ENCODE measurements at places on chromosomes 7 and 10.

DNA sequence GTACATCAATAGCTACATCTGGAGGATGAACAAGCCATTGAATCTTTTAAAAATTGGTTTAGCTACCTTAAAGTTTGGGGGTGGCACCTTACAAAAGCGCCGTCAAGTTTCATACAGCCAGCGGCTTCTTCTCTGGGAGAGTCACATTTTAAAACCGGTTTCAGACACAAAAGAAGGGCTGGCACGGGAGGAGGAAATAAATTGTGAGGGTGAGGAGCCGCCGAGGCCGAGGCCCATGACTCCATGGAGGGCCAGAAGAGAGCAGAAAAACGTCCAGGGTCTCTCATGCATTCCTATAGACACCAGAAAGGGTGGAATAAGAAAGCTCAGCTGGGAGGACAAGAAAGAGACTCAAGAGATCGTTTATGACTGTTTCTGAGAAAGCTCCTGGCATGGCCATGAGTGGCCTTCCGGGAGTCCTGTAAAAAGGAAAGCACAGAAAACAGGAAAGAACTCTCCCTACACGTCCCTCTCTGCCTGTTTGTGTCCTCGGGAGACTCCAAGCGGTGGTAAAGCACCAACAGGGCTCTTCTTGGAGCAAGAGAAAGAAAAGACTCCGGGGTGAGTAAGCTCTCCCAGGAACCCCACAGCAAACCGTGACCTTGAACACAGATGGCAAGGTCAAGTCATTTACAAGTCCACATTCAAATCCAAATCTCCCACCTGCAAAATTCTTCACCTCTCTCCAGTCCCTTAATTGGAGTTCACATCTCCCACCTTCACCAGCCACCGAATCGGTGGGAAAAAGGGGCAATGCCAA, 1.8 kb downstream of the FRAT2 start:
- DNase-seq: no peak

GRCh38 chr7:138247568-138248333, 171.5 kb downstream of the AKR1D1 start:
- no peak for DNase-seq

DNA sequence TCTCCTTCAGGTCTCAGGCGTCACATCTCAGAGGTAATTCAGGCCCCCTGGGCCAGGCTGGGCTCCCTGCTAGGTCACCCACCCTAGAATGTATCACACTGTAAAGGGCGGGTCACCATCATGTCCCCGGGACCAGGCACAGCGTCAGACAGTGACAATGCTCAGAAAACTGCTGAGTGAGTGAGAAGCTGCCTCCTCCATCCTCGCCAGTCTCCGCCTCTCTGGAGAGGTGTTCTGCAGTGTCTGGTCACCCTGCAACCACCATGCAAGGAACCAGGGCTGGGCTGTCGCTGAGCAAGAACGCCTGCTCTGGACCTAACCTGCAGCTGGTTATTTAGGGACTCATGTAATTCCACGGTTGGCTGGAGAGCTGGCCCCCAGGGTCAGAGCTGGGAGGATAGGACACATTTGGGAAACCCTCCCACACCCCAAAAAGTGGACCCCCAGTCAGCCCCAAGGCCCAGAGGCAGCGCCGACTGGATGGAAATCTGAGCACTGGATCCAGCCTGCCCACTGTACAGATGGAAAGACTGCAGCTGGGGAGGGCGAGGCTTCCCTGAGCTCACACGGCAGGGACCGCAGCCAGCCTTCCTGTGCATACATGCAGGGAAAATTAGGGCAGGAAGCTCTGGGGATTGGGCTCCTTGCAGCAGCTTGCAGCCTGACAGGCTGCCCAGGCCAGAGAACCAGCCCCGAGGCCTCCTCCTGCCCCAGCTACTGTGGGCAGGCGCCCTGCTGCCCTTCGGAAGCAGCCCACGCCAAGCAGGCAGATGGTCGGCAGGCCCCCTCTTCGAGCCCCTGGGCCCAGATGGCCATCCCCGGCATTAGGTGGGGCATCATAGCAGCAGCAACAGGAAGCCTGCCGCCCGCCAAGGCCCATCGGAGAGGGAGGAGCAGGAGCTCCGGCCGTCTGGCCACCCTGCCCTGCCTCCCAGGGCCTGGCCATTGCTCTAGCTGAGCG, 105.4 kb upstream of the ZMIZ1 start:
- no peak for DNase-seq

GRCh38 chr7:137980308-137980707, 21.6 kb downstream of the CREB3L2 start:
- DNase-seq: no peak

GRCh38 chr7:98066934-98067507, 39.6 kb upstream of the LMTK2 start:
- no peak for DNase-seq

- no peak for DNase-seq
Measured at GRCh38 chr10:48545462-48546145, 59.3 kb downstream of the ARHGAP22 start.

DNA sequence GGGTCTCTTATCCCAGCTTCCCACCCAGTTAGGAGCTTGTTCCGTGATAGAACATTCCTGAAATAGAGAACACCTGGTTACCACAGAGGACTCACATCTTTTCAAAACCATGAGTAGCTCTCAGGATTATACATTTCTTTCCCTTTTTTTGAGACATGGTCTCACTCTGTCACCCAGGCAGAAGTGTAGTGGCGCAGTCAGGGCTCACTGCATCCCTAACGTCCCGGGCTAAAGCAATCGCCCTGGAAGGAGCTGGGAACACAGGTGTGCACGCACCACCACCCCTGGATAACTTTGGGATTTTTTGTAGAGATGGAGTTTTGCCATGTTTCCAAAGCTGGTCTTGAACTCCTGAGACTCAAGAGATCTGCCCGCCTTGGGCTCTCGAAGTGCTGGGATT, 144.0 kb downstream of the RNF216 start:
- no peak for DNase-seq

GRCh38 chr7:46897381-46897780, 684.5 kb downstream of the TNS3 start:
- no peak for DNase-seq

- no peak for DNase-seq
Measured at GRCh38 chr10:72639441-72639873, 13.6 kb upstream of the MICU1 start.

GRCh38 chr10:35505241-35505873, 99.8 kb upstream of the GJD4 start:
- DNase-seq: no peak

- DNase-seq: no peak
Measured at GRCh38 chr7:74430961-74431466, 22.7 kb upstream of the GTF2IRD1 start.

- no peak for DNase-seq
Measured at GRCh38 chr7:138752518-138753149, 45.2 kb upstream of the TMEM213 start.

- DNase-seq: no peak
Measured at GRCh38 chr10:80144067-80144695, 11.7 kb downstream of the PLAC9 start.

GRCh38 chr7:105816954-105817615, 59.3 kb downstream of the ATXN7L1 start:
- DNase-seq: no peak

GRCh38 chr7:142870566-142871259, 14.8 kb downstream of the TRPV6 start:
- DNase-seq: no peak

- DNase-seq: no peak
Measured at GRCh38 chr10:35206274-35206673, 79.6 kb downstream of the CREM start.

DNA sequence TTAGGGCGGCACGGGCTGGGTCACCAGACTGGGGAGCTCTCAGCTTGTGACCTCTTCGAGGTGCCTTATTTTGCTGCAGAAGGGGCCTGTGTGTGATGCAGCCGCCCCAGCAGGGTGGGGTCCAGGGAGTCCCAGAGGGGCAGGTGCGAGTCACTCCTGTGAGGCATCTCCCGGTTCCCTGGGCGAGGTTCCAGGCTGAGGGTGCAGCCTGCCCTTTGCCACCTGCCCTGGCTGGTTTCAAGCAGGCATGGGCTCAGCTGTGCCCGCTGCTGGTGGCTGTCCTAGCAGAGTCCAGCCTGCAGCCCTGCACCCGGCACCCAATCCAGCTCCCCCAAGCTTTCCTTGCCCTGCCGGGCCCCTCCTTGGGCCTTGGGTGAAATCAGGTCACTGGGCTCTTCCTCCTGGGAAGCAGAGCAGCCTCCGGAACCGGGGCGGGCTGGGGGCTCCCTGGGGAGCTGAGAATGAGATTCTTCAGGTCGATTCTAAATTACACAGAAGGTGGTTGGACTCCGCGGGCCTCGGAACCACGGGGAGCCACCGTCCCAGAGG, 64.8 kb downstream of the PWWP2B start:
- no peak for DNase-seq

DNA sequence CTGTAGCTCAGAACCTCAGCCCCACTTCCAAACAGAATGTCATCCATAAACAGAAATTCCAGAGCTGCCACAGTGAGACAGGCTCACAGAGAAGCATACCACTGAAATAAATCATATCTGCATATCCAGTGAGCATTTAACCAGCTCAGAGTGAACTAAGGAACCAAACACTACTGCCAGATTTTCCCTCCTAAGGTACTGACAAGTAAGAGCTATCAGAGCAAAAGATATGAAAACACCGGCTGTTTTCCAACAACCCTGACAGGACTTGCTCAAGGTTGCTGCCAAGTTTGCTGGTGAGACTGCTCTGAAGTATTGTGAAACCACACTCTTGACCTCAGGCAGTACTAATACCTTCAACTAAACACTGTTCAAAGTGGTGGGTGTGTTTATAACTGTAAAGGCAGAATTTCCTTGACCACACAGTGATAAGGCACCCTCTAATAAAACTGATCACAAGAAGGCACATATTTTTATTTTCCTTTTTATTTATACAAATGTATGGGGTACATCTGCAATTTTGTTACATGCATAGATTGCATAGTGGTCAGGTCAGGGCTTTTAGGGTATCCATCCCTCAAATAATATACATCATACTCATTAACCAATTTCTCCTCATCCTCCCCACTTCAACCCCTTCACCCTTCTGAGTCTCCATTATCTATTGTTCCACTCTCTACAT, 18.3 kb downstream of the SGMS1 start:
- DNase-seq: no peak

DNA sequence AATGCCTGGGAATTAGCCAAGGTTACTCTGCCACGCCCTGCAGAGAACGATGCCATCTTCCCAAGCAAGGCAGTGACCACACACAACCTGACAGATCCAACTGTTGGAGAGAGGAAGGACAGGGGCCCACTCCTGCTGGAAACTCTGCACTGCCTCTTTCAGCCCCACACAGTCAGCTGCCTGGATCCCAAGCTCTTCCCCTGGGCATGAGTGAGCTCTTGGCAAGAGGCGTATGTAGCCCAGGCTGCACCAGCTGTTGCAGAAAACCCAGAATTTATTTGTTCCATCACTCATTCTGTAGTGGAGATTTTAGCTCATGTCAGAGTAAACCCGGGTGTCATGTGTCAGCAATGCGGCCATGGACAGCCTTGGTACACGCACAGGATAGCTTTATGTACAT, 135.1 kb upstream of the TRIM24 start:
- no peak for DNase-seq

DNA sequence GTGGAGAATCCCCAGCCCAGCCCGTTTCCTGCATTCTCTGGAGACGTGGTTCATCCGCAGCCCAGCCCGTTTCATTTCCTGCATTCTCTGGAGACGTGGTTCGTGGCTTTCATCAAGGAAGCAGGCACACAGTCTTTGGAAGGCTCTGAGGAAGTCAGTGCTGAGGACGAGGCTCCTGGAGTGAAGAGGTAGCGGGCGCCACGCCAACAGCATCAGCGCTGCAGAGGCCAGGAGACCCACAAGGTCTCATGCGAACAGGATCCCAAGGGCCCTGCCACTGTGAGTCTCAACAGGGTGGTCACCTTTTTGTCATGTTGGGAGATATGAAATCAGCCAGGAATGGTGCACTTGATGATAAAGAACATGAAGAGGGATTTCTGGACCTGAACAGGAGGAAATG, 12.4 kb upstream of the TCERG1L start:
- no peak for DNase-seq

GRCh38 chr10:19825700-19826099, 9.5 kb downstream of the PLXDC2 start:
- no peak for DNase-seq

DNA sequence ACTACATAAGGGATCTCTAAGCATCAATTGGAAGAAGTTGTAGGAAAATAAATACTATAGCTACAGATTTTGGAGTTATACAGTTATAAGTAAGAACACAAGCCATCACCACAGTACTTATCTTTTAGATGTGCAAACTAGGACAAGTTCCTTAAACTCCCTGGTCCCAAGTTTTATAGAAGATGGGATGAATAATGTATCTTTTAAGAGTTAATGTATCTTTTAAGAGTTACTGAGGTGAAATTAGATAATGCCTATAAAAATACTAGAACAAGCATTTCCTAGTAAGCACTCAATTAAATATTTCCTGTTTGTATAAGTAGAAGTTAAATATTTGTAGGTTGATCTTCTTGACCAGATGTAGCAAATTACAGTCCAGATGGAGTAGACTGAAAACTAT, 56.8 kb downstream of the SEMA3A start:
- DNase-seq: no peak

DNA sequence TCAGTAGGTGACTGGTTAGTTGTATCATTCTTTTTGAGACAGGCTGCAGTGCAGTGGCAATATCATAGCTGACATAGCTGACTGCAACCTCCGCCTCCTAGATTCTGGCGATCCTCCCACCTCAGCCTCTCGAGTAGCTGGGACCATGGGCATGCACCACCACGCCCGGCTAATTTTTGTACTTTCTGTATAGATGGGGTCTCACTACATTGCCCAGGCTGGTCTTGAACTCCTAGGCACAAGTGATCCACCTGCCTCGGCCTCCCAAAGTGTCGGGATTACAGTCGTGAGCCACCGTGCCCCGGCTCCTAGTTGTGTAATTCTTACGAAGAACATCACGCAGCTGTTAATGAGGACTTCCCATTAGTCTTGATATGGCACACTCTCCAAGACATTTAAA, 123.4 kb upstream of the VKORC1L1 start:
- no peak for DNase-seq

GRCh38 chr10:49160110-49160509, 26.3 kb upstream of the FAM170B start:
- no peak for DNase-seq

DNA sequence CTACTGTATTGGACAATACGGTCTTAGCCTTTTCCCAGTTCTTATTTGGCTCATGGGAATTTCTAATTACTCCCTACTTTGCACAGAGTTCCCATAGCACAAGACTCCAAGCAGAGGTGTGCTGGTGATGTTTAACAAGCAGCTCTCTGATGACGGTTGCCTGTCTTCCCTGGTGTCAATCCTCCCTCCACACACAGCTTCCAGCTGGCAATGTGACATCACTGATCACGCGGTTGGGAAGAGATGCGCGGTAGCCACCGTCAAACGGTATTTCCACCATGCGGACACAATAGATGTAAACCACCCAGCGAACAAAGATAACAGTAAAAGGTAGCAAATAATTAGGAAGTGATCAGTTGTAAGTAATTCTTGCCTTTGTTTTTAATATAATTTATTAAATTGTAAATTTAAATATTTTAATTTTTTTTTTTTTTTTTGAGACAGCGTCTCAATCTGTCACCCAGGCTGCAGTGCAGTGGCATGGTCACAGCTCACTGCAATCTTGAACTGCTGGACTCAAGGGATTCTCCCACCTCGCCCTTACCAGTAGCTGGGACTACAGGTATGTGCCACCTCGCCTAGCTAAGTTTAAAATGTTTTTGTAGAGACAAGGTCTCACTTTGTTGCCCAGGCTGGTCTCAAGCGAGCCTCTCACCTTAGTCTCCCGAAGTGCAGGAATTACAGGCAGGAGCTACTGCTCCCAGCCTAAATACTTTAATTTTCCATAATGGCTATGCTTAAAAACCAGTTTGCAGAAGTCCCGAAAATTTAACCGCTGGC, 36.3 kb upstream of the IL15RA start:
- no peak for DNase-seq

Data from glomerular endothelial cell (primary cell).